ENCODE measurements at places on chromosomes 2 and 18.

DNA sequence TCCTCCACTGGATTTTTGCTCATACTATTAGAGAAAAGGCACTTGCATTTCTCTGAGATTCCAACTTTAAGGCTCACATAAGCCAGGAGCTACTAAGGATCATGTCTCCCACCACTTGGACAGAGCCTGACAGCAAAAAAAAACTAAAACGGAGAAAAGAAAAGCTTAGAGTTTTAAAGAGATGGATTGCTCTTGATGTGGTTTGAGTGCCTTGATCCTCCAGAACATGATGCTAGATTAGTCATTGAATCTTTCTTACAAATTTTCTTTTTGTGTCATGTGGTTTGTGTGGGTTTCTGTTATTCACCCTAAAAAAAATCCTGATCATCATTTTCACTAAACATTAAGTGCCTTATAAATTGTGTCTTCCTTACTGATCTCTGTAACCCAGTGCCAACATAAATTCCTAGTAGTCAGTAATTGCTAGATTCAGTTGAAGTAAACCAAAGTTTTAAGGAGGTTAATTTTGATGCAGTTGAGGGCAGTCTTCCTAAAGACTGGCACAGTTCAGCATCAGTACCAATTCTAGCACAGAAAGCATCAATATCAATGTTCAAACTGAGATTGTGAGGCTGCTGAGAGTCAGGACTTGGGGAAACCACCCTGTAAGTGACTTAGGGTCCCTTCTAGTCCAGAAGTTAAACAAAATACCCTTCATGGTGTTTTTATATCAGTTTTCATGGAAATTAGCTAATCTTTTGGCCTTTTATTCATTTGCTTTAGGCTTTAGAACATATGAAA is 206.3 kb downstream of the RAD51AP2 start:
- no peak for DNase-seq

- no peak for DNase-seq
These were observed 60.8 kb downstream of the MOB4 start for GRCh38 chr2:197576631-197577030.

DNA sequence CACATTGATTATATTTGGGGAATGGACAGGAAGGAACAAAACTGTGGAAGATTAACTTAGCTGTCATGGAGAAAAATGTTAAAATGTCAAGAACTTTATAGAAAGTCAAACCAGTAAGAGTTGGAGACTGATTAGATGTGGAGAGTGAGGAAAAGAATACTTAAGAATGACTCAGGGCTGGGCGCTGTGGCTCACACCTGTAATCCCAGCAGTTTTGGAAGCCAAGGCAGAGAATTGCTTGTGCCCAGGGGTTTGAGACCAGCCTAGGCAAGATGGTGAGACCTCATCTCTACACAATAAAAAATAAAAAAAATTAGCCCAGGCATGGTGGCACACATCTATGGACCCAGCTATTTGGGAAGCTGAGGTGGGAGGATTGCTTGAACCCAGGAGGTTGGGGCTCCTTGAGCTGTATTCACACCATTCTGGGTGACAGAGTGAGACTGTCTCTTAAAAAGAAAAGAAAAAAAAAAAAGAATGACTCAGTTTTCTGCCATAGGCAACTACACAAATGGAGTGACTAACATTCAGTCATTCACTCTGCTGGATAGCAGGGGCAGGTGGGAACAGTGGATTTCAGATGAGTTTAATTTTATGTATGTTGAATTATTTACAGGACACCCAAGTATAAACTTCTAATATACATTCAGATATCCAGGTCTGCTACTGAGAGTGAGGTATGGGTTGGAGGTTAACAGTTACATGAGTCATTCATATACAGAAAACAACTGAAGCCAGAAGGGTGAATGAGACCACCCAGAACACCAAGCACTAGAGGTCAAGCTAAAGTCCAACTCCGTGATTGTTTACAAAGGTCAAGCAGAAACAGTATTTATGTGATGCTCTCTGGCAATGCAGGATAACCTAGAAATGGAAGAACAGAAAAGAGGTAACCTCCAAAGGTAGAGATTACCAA is 33.9 kb downstream of the ORC2 start:
- DNase-seq = no peak

GRCh38 chr2:7847321-7847720 is 834.5 kb upstream of the ID2 start:
- DNase-seq = no peak

DNA sequence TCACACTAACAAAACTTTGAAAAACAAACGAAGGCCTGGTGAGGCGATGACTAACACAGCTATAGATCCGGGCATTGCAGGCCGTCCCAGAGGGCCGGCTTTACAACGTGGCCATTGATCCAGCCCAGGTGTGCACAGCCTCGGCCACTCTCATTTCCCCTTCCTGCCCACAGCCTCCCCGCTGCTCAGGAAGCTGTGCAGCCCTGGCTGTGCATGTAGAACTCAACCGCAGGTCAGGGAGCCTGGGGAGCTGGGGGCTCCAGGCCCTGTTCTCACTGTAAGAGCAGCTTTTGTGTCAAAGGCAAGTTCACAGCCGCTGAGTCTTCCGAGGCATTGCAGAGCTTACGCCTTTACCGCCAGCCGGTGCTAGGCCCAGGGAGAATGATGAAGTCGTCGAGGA is 87.2 kb downstream of the LONRF2 start:
- peak; percentile 11 for DNase-seq

All from CD4-positive, alpha-beta T cell treated with Interleukin-4 for 1 hour (primary cell).